ENCODE measurements at places on chromosomes 2 and 18.

DNA sequence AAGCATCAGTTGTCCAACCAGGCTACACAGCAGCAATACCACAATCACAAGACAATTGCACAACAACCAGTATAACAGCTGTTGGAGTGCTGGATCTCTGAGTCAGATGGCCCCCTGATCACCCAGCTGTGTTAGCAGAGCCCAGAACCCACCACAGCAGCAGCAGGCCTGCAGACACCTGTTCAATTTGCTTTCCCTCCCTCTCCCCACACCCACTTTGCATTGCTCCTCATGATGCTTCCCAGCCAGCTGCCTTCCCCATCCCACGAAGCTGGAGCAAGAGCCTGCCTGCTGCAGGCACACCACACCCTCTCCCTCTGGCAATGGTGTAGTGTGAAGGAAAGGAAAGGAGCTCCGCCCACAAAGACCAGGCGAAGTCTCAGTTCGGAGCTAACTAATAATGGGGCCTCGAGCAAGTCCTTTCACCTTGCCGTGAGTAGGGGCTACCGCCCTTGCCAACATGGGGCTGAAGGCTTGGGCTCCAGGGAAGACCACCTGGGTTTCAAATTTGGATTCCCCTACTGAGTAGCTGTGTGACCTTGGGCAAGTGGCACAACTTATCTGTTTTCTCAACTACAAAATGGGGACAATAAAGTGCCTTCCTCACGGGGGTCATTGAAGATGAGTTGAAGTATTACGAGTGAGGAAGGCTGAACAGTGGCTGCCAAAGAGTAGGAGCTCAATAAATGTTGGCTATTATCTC lies 19.4 kb upstream of the ZBTB7C start:
- DNase-seq, result peak; percentile 63

- no peak for DNase-seq
Measured at GRCh38 chr2:229066121-229066715, 204.9 kb downstream of the PID1 start.

- DNase-seq, result peak; percentile 59
Measured at GRCh38 chr18:10275486-10275885, 178.9 kb upstream of the APCDD1 start.

- DNase-seq, result no peak
Measured at GRCh38 chr18:67131498-67131897, 385.0 kb downstream of the DSEL start.

DNA sequence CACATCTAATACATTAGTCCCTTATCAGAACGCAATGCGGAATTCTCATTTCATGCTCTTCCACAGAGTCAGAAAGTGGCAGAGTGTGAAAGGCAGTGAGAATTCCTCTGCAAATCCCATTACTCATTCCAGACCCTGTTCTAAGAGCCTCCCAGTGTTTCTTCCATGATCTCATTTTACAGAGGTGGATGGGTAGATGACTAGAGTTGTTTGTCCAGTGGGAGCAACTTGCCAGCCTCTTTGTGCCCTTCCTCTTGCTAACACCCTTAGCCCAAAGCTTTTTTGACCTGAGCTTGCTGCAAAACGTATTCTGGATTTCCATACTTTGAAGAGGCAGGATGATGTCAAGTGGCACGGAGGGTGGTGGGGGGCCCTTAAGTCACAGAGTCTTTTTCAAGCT lies 467.7 kb upstream of the RGPD4 start:
- DNase-seq, result no peak

- DNase-seq, result no peak
Measured at GRCh38 chr2:226687641-226688253, 111.9 kb downstream of the IRS1 start.

- DNase-seq, result no peak
Measured at GRCh38 chr2:10638093-10638492, 51.7 kb downstream of the NOL10 start.

DNA sequence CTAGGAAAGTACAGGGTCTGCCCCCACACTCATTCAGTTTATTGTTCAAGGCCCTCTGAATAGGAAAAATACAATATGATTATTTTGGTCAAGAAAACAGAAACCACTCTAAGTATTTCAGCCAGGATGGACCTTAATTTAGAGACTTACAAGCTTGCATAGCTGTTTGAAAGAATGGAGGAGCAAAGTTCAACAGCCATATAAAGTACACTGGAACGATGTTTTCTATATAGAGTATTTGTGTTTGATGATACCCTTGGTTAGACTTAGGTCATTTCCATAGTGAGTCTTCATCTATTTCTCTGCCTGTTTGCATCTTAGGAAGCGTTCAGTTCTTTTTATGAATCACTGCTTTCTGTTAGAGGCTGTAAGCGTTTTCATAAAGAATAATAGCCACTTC lies 366.2 kb downstream of the NUP35 start:
- DNase-seq, result no peak

DNA sequence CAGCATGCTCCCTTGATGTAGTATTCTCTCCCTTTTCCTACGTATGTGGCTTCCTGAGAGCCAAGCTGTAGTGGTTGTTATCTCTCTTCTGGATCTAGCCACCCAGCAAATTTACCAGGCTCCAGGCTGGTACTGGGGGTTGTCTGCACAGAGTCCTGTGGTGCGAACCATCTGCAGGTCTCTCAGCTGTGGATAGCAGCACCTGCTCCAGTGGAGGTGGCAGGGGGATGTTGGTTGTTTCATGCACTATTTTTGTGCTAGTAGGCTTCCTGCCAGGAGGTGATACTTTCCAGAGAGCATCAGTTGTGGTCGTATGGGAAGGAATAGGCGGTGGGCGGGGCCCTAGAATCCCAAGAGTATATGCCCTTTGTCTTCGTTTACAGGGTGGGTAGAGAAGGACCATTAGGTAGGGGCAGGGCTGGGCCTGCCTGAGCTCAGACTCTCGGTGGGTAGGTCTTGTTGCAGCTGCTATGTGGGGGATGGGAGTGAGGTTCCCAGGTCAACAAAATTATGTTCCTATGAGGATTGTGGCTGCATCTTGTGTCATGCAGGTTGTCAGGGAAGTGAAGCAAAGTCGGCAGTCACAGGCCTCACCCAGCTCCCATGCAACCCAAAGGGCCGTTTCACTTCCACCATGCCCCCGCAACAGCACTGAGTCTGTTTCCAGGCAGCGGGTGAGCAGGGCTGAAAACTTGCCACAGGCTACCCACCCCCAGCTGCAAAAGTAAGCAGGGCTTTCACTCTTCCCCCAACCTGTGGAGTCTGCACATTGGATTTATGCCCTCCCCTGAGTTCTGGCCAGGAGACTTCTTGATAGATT lies 1139.5 kb downstream of the BCL11A start:
- DNase-seq, result no peak

GRCh38 chr18:4264347-4264791 lies 190.7 kb downstream of the DLGAP1 start:
- DNase-seq, result no peak

GRCh38 chr18:50000227-50000626 lies 186.9 kb upstream of the ACAA2 start:
- no peak for DNase-seq

DNA sequence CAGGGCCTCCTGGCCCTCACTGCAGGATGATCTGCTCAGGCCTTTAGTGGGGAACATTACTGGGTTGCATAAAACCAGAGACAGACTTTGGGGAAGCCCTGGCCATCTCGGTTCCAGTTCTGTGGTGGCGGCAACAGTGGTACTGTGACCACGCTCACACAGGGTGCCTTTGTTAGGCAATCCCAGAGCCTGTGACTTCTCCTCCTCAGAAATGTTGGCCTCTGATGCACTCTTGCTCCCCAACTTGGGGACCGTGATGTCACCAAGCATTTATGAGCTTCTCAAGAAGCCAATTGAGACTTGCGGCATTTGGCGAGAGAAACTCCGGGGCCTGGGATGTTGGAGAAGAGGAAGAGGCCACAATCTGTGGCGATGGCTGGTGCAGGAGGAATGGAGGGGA lies 80.9 kb upstream of the PKDCC start:
- DNase-seq, result peak; percentile 4

- DNase-seq, result no peak
Measured at GRCh38 chr2:26347286-26347865, 787 bp upstream of the ADGRF3 start.

GRCh38 chr18:52888014-52888413 lies 548.0 kb downstream of the DCC start:
- no peak for DNase-seq

DNA sequence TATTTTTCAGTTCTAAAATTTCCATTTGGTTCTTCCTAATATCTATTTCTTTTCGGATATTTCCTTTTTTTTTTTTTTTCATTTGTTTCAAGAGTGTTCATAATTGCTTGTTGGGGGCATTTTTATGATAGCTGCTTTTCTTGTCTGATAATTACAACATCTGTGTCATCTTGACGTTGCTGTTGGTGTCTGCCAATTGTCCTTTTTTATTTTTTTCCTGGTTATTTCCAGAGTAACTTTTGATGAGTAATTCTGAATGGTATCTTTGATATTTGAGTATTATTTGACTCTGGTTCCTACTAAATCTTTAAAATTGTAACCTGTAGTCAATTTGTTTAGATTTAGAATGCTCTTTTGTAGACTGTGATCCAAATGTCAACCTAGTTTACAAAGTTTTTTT lies 51.3 kb upstream of the CHRNA1 start:
- DNase-seq, result no peak

- peak; percentile 35 for DNase-seq
Measured at GRCh38 chr2:239308661-239309397, 92.0 kb downstream of the HDAC4 start.

DNA sequence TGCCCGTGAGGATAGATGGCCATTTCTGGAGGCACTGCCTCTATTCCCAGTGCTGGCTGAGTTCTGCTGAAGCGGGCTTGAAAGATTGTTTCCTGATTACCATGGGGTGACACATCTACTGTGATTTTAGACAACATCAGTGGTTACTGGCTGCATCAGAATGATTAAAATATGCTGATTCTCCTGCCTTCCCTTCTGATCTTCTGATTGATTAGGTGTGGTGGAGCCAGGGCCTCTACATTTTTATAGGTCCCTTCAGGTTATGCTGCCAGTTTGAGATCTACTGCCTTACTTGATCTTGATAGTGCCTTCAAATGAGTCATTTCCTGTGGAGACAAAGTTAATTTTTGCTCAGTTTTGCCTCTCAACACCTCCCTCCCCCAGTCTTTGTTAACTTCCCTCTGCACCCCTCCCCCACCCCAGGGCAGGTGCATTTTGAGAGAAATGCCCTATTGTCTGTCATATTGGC lies 31.6 kb upstream of the SNORC start:
- peak; percentile 24 for DNase-seq

DNA sequence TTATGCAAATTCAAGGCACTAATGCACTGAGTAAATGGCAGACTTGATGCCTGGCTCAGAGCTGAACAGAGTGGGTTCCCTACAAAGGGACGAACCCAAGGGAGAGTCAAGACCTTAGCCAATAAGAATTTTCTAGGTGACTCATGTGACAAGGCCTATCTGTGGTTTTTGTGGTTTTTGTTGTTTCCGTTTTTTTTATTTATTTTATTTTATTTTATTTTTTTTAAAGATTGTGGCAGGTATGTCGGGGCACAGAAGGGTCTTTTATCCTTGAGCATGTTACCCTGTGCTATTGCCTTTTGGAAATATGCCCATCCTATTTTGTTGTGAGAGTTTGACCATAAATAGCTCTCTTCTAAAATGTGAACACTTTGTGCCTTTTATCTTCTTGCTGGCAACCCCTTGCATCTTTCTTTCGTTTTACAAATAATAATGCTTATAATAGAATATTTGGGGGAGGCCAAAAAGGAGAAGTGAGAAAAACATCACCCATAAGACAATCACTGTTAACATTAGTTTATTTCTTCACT lies 113.4 kb upstream of the AQP4 start:
- DNase-seq, result no peak

- peak; percentile 84 for DNase-seq
Measured at GRCh38 chr2:207502577-207503198, 27.1 kb upstream of the CREB1 start.

DNA sequence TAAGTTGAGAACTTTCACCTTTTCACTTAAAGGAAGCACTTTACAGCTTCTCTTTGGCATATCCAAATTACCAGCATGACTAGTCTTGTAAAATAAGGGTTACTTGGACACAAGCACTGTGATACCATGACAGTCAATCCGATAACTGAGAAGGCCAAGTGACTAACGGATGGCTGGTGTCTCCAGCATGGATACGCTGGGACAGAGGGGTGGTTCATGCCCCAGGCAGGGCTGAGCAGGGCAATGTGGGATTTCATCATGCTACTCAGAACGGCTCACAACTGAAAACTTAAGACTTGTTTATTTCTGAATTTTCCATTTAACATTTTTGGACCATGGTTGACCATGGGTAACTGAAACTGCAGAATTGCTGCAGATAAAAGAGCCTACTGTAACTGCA lies 43.1 kb upstream of the GPR155 start:
- DNase-seq, result no peak

DNA sequence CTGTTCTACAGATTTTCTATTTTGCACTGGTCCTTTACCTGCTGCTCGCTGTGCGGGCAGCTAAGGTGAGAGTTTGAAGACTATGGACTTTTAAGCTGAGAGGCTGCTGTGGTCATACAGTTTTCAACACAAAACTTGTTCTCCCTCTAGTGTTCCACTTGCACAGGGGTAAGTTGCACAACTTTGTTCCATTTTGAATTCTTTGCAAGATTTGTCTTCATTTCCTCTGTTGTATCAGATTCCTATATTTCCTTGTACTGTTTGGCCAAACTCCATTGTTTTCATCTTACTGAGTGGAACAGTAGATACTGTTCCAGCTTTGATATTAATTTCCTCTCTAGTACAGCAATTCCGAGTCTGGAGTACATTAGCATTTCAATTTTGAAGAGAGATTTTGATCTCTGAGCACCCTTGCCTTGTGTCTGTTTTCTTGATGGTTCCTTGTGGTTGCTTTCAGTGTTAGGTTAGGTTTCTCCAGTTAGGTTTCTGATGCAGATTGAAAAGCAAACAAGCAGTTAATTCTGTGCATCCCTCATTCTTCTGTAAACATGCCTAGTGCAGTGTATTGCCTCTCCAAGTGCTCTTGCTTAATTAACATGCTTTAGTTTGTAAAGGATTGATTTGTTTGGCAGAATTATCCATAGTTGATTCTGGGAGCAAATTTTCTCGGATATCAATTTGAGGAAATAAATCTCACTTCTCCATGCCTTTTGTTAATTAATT lies 188.8 kb downstream of the PTPRM start:
- DNase-seq, result no peak

- no peak for DNase-seq
Measured at GRCh38 chr2:53819634-53820033, 32.8 kb downstream of the ERLEC1 start.

DNA sequence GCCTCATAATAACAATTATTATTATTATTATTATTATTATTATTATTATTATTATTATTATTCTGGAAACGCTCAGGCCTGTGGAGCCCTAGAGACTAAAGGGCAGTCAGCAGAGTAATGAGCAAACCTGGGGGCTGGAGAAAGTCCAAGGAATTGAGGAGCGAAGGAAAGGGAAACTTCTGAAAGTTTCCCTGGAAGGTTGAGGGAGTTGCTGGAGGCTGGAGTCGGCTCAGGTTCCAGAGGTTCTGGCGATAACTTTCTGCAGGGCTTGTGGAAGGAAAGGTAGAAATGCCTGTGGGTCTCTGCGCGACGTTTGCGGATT lies 9.2 kb downstream of the POU3F3 start:
- DNase-seq, result no peak

GRCh38 chr2:55929476-55929875 lies 5.9 kb upstream of the EFEMP1 start:
- no peak for DNase-seq

- peak; percentile 87 for DNase-seq
Measured at GRCh38 chr2:158214431-158214830, 112.8 kb downstream of the UPP2 start.

GRCh38 chr2:166365803-166366420 lies 9.8 kb downstream of the SCN9A start:
- no peak for DNase-seq
